ENCODE measurements at places on chromosomes 12 and 14.

DNA sequence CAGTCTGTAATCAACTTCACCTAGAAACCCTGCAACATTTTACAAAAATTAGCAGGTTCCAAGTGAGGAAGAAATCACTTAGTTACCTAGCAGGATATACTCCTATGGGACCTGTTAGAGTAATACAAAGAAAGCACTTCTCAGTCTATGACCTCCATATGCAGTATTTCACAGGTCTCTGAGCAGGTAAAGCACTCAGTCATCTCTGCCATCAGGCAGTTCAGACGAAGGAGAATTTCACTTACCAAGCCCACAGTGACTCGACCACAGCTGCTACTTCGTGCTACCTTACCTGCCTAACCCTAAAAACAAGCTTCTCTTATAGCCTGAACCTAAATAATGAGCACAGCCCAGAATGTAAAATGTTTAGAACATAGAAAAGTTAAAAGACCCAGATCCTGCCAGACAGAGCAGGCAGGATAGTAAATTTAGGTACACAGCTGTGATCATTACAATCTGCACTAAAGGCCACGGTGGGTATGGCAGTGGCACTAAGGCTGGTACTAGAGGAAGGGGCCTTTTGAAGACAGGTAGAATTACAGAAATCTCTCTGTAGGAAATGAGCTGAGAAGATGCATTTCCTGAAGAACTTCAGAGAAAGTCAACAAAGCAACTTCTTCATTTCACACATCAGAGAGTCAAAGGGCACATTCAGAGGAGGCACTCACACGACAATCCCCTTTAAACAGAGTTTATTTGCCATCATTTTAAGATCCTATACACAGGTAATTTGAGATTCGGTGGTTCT is 35.7 kb downstream of the DCAF5 start:
- H3K4me1 ChIP-seq = no peaks in the 10 kb centered on the region
- H3K36me3 ChIP-seq = peaks cover 12% of the 10 kb centered on the region
- DNase-seq = no peak
- H3K27ac ChIP-seq = no peak overlapping the region

DNA sequence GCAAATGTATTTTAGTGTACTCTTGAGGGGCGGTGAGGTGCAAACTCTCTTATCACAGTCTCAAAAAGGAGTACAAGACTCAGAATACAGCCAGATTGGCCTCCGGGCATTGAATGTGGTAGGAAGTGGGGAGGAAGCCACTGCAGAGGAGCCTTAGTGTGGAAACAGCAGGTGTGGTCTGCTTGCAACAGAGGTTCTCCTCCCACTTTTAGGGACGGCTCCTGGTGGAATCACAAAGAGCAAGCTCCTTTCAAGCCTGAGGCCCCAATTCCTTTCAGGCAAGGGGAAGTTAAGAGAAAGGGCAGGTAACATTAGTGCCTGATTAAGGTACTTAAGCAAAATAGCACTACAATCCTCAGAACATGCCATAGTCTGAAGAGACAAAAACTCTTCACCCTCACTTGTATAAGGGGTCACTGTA is 23.7 kb upstream of the SLC2A3 start:
- H3K36me3 ChIP-seq = no peaks in the 10 kb centered on the region
- peak overlapping the region; percentile 88 for H3K4me3 ChIP-seq
- H3K27ac ChIP-seq = peak overlapping the region; percentile 92
- no peak for DNase-seq

- H3K4me3 ChIP-seq = peak overlapping the region; percentile 45
- H3K4me1 ChIP-seq = peaks cover 30% of the 10 kb centered on the region
- peak; percentile 36 for DNase-seq
Measured at GRCh38 chr14:70665448-70666360, 24.0 kb downstream of the TTC9 start.

- H3K4me3 ChIP-seq = no peak overlapping the region
- peaks cover 13% of the 10 kb centered on the region for H3K4me1 ChIP-seq
- no peaks in the 10 kb centered on the region for H3K36me3 ChIP-seq
- H3K27me3 ChIP-seq = peaks cover 1% of the 10 kb centered on the region
Measured at GRCh38 chr14:23136566-23137133, 17.6 kb upstream of the CEBPE start.

DNA sequence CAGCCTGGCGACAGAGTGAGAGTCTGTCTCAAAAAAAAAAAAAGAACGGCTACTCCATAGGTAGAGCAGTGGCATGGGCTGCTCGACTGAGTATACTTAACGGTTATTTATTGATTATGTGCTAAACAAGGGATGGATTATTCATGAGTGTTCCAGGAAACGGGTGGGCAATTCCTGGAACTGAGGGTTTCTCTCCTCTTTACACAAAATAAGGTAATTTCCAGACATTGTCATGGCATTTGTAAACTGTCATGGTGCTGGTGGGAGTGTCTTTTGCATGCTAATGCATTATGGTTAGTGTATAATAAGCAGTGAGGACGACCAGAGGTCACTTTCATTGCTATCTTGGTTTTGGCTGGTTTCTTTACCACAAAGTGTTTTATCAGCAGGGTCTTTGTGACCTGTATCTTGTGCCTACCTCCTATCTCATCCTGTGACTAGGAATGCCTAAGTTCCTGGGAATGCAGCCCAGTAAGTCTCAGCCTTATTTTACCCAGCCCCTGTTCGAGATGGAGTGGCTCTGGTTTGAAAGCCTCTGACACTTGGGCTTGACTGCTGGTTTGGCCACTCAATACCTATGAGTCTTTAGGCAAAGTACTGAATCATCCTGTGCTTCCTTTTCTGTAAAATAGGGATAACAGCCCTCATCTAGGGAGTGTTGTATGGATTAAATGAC is 3.2 kb downstream of the DGLUCY start:
- peaks cover 13% of the 10 kb centered on the region for H3K36me3 ChIP-seq
- no peak overlapping the region for H3K27ac ChIP-seq
- no peak for DNase-seq
- H3K4me1 ChIP-seq = peaks cover 63% of the 10 kb centered on the region
- peaks cover 3% of the 10 kb centered on the region for H3K27me3 ChIP-seq

GRCh38 chr12:48903363-48903981 is 21.8 kb downstream of the FKBP11 start:
- H3K27me3 ChIP-seq = peaks cover 8% of the 10 kb centered on the region
- no peak for DNase-seq
- peak overlapping the region; percentile 80 for H3K4me3 ChIP-seq
- no peaks in the 10 kb centered on the region for H3K36me3 ChIP-seq

- H3K4me3 ChIP-seq = no peak overlapping the region
- H3K27ac ChIP-seq = no peak overlapping the region
- peaks cover 40% of the 10 kb centered on the region for H3K4me1 ChIP-seq
- no peaks in the 10 kb centered on the region for H3K27me3 ChIP-seq
- peaks cover 14% of the 10 kb centered on the region for H3K36me3 ChIP-seq
Measured at GRCh38 chr12:75650595-75651341, 139.4 kb upstream of the KRR1 start.

DNA sequence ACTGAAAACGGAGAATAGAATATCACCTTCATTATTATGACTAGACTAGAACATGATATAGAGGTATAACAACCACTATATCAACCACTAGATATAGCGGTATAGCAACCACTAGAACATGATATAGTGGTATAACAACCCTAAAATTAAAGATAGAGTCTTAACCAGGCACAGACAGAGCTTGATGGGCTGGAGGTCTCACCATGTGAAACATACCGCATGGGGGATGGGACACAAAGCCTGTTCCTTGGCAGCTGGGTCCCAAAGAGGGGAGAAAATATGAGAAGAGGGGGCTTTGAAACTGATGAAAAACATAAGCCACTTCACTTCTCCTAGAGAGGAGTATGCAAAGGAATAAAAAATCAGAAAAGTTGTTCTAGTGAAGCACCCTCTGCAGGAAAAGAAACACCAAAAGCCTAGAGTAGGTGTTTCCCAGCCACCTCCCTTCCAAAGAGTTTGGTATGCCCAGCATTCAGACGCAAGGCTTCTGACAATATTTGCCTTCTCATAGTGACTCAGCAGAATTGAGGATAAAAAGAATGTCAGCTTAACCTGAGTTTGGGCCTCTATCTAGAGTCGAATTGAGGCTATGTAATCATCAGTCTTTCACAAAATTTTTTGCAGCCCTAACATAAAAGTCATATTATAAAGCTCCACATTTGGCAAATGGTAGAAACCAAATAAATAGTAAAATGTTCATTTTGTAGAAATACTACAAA is 316.4 kb downstream of the NOVA1 start:
- H3K36me3 ChIP-seq = no peaks in the 10 kb centered on the region
- peak overlapping the region; percentile 90 for H3K27ac ChIP-seq
- peak overlapping the region; percentile 20 for H3K4me3 ChIP-seq
- H3K4me1 ChIP-seq = peaks cover 50% of the 10 kb centered on the region
